ENCODE measurements at places on chromosomes 4 and X.

GRCh38 chr4:23413631-23414030, 476.2 kb downstream of the PPARGC1A start:
- no peak for DNase-seq

GRCh38 chrX:41474726-41475100, 27.6 kb downstream of the NYX start:
- no peak for DNase-seq

DNA sequence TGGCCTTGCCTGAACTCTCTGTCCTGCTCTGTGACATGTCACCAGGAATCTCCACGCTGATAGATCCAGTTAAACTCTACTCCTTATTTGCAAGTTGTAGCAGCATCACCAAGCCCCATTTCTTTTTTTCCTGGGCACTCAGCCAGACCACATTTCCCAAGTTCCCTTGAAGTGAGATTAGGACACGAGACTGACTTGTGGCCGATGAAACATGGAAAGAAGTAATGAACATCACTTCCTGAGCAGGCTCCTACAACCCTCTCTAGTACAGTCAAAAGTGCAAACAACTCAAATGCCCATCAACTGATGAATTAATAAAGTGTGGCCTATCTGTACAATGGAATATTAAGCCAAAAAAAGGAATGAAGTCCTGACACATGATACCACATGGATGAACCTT, 74.6 kb downstream of the MAP3K15 start:
- DNase-seq = no peak

GRCh38 chr4:81839347-81840042, 367.8 kb upstream of the RASGEF1B start:
- no peak for DNase-seq

DNA sequence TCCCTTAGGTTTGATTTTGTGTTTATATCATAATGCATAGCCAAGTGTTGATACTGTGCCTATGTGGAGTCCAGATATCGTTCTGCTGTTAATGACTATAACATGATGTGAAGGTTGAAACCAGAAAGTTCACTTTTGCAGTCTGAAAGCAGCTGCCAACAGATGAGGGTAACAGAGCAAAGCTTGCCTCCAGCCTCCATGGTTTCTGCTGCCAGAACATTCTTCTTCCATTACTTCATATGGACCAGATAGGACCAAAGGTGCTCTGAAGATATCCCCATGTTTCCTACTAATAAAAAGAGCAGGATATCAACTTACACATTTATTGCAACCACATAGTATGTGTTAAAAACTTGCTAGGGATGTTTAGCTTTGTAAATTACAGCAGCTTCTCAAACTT, 394.1 kb downstream of the SPRY1 start:
- DNase-seq = no peak

GRCh38 chrX:52923781-52924241, 26.7 kb downstream of the FAM156B start:
- DNase-seq = no peak

- no peak for DNase-seq
These were observed 50.4 kb upstream of the KLHL8 start for GRCh38 chr4:87270825-87271224.

GRCh38 chrX:83934220-83934619, 73.3 kb downstream of the CYLC1 start:
- no peak for DNase-seq

GRCh38 chr4:44638091-44638490, 13.3 kb downstream of the YIPF7 start:
- DNase-seq = no peak

- no peak for DNase-seq
These were observed at the start of gene BEX5 for GRCh38 chrX:102155806-102156179. Gene BEX5, minus strand, starts transcription at chrX:102155977. Its CDS starts 1,712 bp downstream, at chrX:102154265.

DNA sequence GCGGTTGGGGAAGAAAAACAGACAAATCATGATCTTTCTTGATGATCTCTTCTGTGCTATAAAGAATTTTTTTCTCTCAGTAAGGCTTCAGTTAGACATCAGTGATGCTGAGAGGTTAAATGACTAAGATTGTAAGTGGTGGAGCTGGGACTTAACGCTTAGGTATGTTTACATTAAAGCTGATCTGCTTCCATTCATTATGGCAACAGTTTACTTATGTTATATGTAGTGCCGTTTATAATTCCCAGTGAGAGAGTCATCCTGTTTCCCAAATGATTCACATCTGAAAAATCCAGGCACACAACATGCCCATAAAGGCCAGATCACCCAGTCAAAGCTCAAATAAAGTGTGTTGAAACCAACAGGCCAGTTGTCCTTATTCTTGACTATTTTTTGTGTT, 50.1 kb downstream of the CENPVL3 start:
- no peak for DNase-seq

- peak; percentile 12 for DNase-seq
These were observed 1.8 kb downstream of the TBC1D1 start for GRCh38 chr4:37892641-37893040.

GRCh38 chrX:118100091-118100490, 16.5 kb downstream of the KLHL13 start:
- DNase-seq = no peak

GRCh38 chr4:72031868-72032608, at the start of gene NPFFR2:
Gene NPFFR2, plus strand, starts transcription at chr4:72032000. Its CDS starts 96,592 bp downstream, at chr4:72128592.
- no peak for DNase-seq

DNA sequence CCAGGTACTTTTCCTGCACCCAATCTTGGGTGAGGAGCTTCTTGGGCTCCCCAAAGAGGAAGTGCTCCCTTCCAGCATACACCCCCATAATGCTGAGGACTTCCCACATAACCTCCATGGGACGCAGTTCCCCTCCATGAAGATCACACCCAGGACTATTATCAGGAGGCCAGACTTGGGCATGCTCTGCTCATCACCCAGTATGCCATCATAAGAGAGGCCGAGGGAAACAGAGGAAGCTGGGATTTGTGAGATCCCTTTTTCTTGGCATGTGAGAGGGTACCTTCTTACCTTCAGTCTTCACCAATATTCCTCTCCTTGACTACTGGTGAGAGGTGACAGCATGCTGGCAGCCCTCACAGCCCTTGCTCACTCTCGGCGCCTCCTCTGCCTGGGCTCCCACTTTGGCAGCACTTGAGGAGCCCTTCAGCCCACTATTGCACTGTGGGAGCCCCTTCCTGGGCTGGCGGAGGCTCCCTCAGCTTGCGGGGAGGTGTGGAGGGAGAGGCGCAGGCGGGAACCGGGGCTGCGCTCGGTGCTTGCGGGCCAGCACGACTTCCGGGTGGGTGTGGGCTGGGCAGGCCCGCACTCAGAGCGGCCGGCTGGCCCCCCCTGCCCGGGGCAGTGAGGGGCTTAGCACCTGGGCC, 15.7 kb upstream of the HSFX1 start:
- no peak for DNase-seq

DNA sequence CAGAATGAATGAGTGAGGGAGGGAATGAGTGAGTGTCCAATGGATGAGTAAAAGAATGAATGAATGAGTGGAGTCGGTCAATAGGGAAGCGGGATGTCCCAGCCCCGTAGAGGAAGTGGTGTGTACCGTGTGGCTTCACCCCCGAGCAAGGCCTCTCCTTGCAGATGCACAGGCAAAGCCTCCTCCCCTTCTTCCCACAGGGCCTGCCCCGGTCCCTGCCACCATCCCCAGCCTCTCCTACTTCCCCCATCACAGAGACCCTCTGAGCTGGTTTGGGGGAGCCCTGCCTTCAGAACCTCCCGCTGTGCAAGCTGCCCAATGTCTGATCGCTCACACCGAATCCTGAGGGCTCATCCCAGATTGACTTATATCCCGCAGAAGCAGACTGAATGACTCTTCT, 13.6 kb downstream of the HTRA3 start:
- no peak for DNase-seq

GRCh38 chr4:151316645-151317044, 8.8 kb downstream of the SH3D19 start:
- no peak for DNase-seq

- no peak for DNase-seq
These were observed 163.7 kb downstream of the SMIM20 start for GRCh38 chr4:26077756-26078155.

- no peak for DNase-seq
These were observed 70.3 kb downstream of the ACOX3 start for GRCh38 chr4:8370106-8370787.

GRCh38 chr4:87058356-87059073, 123.7 kb downstream of the AFF1 start:
- DNase-seq = peak; percentile 6

- no peak for DNase-seq
These were observed 847.7 kb upstream of the INTU start for GRCh38 chr4:126784966-126785580.

- DNase-seq = no peak
These were observed 1.5 kb downstream of the IL1RAPL2 start for GRCh38 chrX:104567506-104567905.

DNA sequence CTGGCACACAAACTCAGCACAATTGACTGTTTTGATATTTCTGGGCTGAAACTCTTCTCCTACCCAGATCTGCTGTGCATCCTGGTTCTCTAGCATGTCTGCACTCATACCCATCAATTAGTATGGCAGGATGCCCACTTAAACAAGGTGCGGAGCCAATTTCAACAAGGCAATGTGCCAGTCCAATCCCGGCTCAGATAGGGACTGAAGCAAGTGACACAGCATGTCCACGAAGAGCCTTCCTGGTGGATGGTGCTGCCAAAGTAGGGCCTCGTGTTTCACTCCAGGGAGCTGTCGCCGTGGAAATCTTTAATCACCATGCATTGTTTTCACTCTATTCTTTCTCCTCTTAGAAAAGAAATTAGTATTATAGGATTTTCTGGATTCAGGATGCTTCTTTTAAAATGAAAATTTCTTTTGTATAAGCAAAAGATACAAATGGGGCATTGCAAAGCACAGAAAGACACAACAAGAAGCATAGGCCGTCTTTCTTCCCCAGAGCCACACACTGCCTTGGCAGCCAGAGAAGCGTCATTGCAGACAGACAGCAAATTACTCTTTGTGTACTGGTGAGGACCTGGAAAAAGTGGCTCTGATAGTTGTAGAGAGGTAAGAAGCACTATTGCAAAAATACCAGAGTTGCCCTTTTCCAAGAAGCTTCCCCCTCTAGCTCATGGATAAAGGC, 40.6 kb upstream of the LSM6 start:
- no peak for DNase-seq

GRCh38 chr4:102335616-102336015, 9.7 kb downstream of the SLC39A8 start:
- no peak for DNase-seq

- DNase-seq = peak; percentile 36
These were observed 69.7 kb downstream of the KLHL8 start for GRCh38 chr4:87150498-87151261.

GRCh38 chr4:168743131-168743530, 246.3 kb downstream of the PALLD start:
- no peak for DNase-seq

DNA sequence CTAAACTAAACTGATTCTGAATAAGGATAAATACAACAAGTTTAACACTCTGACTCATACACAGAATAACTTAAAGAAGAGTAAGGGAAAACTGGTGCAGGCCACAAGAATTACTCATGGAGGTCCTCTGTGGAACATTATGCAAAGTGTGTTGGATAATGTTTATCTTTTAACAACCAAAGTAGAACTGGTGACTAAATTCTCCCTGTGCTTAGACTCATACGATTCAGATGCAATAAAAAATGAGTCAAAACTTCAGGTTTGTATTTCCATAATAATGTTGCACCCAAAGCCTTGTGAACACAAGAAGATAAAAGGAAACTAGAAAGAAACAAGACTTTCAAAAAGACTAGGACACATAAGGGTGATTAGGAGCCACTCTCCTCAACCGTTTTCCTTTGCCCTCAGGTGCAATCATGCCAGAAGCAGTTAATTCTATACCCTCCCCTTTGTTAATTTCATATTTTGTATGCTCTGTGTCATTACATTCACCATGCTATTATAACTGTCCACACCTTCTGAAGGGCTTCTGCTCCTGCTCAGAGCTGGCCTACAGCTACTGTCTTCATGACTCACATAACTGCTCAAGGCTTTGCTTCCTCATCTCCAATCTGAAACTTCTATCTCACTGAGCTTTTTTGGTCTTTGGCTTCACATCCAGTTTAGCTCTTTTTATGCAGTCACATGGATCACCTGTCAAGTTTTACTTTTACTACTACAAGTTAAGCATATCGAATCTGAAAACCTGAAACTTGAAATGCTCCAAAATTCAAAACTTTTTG, 60.2 kb downstream of the KCNIP4 start:
- DNase-seq = no peak

DNA sequence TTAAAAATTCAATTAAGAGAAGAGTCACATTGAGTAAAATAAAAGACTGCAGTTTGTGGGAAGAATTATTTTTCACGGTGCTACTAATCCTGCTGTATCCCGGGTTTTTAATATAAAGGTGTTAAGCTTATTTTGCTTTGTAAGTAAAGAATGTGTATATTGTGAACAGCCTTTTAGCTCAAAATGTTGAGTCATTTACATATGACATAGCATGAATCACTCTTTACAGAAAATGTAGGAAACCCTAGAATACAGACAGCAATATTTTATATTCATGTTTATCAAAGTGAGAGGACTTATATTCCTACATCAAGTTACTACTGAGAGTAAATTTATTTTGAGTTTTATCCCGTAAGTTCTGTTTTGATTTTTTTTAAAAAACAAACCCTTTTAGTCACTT, 39.7 kb downstream of the IRS4 start:
- DNase-seq = no peak
